MM.1S (cell line): ENCODE measurements at places on chromosomes 5 and 9.

DNA sequence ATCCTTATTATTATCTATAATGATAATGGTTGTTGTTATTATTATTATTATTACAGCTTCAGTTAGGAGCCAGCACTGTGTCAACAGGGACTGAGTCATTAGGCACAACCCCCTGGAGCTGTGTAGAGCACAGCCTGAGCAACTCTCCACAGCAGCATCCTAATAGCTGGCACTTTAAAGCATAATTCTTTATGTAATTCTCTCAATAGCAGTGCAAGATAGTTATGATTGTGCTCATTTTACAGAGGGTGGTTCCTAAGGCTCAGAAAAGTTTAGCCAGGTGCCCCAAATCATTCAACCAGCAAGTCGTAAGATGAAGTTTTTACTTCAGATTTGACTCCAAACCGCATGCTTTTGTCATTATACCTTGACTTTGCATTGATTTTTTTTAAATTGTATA, 390.3 kb downstream of the ANXA1 start:
- DNase-seq = no peak

DNA sequence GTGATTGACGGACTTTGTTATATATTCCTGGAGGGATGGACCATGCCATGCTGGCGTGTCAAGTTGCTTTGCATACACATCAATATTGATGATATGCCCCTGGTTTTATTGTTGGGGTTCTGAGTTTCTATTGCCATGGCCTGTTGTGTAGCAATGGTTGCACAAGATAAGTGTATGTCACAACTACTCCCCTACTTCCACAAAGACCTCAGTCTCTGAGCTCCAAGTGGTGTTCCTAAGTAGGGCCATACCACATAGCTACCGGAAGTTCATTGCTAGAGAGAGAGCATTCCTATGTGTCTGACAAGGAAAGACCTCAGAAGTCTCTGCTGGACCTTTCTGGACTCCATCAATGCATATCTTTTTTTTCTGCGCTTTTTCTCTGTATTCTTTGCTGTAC, 19.8 kb downstream of the TXNDC8 start:
- no peak for DNase-seq

GRCh38 chr5:181281077-181281983, 20.4 kb upstream of the TRIM52 start:
- no peak for DNase-seq

DNA sequence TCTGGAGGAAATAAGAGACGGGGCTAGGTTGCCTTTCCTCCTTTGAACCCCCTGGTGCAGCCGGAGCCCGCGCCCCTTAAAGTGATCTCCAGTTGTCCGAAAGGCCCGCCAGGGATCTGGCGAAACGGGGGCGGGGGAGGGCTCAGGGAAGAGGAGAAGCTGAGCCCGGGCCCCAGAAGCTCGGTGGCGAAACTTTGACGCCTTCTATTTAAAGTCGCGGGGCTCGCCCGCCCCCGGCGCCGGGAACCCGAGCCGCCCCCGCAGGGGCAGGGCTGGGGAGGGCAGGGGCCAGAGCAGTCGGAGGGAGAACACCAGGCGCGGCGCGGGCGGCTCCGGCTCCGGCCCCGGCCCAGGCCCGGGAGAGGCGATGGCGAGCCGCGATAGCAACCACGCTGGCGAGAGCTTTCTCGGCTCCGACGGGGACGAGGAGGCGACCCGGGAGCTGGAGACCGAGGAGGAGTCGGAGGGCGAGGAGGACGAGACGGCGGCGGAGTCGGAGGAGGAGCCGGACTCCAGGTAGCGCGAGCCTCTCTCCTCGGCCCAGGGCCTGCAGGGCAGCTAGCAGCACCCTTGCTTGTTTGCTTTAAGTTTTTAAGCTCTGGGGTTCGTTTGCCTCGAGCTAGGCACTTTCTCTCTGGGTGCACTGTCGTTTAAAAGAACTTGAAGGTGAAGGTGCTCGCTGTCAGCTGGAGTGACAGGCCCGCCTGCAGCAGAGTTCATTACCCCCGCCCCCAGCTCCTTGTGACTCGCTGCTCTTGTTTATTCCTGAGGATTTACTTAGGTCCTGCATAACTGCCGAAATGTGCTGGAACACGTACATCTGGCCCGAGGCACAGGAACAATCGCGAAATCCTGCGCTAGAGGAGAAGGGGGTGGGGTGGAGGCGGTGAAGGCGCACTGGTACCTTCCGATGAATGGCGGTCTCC, at the start of gene CMYA5:
Gene CMYA5 (plus strand): TSS at position 296 of the 926 bp plus-strand sequence. CDS start 72 bp downstream, at position 368.
- no peak for DNase-seq

- DNase-seq = no peak
Measured at GRCh38 chr5:91359962-91360609, 23.0 kb downstream of the ARRDC3 start.

DNA sequence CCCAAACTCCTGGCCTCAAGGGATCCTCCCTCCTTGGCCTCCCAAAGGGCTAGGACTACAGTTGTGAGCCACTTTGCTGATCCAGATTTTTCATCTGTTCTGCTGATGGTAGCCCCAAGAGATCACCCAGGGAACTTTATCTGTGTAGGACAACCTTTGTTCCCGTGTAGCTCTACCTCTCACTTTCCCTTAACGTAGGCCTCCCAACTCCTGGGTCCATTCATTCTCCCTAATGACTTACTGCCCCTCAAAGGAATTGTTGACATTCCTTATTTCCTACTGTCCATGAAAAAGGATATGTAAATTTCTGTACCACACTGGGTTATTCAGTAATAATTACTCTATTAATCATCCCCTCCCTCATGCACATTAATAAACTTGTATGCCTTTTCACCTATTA, 51.0 kb upstream of the PHF24 start:
- no peak for DNase-seq
